ENCODE measurements at places on chromosomes 16 and 17.

DNA sequence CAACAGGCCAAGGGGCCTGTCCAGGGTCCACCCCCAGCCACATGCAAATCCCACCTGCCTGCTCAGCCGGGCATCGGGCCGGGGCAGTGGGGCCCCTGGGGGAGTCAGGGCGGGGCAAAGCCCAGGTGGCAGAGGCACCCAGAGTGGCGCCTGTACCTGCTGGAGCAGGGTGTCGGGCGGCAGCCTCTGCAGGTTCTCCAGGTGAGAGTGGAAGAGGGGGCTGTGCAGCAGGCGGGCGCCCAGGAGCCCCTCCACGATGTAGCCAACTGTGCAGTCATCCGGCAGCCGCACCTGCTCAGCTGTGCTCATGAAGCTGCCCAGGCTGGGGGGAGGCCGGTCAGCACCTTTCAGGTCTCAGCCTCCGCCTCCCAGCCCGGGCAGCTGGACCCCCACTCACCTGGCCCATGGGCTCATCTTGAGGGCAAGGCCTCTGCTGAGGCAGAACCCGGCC lies 2.1 kb downstream of the RFNG start:
- DNase-seq: no peak

DNA sequence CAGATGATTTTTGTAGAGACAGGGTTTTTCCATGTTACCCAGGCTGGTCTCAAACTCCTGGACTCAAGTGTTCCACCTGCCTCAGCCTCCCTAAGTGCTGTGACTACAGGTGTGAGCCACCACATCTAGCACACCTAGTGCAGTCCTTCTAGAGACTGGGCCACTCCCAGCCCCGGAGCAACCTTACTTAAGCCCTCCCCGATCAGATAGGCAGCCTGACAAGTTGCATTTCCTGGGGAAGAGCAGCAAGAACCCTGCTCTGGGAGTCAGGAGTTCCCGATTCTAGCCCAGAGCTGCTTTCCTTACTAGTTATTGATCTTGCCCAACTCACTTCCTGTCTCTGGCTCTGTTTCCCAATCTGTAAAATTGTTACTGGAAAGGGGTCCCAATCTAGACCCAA lies 7.0 kb upstream of the NAGLU start:
- DNase-seq: no peak

DNA sequence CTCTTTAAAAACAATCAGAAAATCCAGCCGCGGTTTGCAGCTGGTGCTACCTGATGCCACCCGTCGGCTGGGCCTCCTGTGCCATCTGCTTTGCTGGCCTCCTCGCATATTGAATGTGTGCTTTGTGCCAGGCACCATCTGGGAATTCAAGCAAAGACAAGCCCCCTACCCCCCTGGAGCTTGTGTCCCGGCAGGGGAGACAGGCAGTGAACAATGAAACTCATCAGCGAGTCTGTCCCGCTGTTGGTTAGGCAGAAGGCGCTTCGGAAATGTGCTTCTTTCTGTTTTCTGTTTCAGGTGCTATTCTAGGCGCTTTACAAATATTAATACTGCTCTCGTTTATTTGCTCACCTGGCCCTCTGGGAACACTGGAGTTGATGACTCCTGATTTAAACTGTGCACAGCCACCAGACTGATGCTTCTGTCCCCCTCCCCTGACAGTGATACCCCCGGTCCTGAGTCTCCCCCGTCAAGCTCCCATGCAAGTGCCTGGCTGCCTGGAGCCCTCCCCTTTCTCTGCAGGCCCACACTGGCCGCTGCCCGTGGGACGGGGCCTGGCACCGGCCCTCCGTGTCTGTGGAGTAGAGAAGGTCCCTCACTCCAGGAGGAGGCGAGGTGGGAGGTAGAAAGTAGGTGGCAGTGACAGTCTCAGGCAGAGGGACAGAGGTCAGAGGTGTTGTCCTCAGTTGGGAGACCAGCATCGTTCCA lies 126.1 kb upstream of the PLCG2 start:
- no peak for DNase-seq

- no peak for DNase-seq
Measured at GRCh38 chr17:58097384-58098088, 14.3 kb downstream of the DYNLL2 start.

- no peak for DNase-seq
Measured at GRCh38 chr16:78985716-78986605, 614.6 kb downstream of the MAF start.

DNA sequence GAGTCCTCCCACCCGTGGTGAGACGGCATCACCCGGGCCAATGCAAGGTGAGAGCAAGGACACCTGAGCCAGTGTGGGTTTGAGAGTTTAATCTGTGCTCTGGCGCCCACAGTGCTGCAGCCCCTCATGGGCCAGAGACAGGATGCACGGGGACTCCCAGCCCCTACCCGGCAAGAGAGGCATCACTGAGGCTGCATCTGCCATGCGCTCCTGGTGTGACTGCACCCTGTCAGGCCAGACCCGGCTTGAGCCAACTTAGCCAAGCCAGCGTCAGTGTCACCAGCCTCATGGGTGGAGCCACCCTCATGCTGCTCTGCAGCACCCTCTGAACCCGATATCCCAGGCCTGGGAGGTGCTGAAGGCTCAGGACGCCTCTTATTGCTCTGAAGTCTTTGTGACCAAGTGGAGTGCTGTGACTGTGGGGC lies 1.3 kb upstream of the BRICD5 start:
- DNase-seq: no peak

- DNase-seq: no peak
Measured at GRCh38 chr17:35709874-35710273, 21.6 kb upstream of the RASL10B start.

DNA sequence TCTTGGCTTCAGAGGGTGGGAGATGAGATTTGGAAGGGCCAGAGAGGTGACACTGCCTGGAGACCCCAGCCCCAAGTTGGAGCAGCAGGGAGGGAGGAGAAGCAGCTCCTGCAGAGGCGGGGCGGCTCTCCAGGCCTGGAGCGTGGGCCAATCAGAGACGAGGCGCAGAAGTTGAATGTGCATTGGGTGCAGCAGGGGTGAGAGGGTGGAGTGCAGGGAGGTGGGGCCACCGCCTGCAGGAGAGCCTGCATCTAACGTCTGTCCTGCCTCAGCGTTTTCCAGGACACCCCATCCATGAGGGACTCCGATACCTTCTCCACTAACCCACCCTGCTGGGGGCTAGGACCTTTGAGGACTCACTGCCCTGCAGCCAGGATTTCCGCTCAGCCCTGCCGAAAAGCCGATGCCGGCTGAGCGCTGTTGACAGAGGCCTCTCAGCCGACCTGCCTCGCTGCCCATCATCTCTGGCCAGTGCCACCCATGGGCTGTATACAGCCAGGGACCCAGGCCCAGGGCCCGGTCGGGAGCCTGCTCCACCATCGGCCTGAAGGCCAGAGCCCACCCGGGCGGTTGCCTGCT lies 146.2 kb downstream of the ENGASE start:
- no peak for DNase-seq

DNA sequence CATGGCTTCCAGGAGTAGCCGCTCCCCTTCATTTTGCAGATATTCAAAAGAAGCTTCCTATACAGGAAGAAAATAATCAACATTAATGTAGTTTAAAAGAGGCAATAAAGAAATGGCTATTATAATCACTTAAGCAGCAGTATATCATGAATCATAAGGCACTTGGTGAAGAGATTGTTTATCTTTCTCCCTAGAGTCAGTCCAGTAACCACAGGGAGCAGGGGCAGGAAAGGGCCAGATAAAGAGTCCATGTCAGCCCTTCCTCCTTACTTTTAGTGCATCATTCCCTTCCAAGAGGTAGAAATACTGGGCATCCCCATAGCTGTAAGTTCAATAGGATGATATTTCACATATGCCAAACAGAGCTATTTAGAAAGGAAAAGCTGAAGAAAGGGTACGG lies 184.6 kb upstream of the C17orf78 start:
- DNase-seq: no peak

DNA sequence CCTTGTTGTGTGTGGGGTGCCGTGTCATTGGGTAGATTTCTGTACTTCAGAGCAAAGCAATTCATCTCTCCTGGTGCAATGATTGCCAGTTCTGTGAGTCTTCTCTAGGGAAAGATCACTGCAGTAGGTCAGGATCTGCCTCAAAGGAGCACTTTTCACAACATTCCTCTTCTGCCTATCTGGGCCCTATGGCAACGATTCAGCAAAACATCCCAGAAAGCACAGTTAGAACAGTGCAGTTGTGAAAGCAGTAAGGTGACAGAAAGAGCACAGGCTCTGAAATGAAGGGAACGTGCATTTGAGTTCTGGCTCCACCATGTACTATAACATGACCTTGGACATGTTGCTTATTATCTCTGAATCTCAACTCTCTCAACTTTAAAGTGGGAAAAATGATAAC lies 178.5 kb upstream of the N4BP1 start:
- DNase-seq: no peak

DNA sequence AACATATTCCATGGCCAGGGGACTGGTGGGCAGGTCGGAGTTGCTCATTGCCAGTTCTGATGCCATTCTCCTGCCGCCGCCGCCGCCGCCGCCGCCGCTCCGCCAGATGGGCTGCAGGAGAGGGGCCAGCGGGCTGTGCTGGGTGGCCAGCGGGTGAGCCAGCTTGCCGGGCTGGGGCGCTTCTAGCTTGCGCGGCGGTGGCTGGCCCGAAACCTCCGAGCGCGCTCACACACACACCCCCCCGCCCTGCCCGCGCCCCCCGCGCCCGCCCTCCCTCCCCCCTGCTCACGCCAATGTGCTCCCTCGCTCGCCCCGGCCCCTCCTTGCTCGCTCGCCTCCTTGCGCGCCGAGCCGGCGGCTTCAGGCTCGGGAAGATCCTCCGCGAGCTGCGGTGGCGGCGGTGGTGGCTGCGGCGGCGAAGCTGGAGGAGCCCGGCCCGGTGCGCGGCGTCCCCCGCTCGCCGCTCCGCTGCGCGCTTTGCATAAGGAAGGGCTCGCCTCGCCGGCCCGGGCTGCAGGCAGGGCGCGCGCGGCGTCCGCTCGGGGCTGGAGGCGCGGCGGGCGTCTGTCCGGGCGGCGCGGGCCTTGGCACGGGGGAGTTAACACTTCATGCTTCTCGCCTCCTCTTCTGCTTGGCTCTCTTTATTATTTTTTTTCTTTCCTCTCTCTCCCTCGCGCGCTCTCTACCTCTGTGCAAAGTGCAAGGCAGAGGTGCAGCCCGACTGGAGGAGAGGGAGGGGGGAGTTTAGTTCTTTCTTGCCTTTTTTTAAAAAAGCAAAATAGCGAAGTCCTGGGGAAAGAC lies 500 bp downstream of the MAF start:
- DNase-seq: no peak

- no peak for DNase-seq
Measured at GRCh38 chr17:51647067-51647466, 386.7 kb downstream of the UTP18 start.

- DNase-seq: no peak
Measured at GRCh38 chr17:65514541-65514940, 46.9 kb downstream of the AXIN2 start.

DNA sequence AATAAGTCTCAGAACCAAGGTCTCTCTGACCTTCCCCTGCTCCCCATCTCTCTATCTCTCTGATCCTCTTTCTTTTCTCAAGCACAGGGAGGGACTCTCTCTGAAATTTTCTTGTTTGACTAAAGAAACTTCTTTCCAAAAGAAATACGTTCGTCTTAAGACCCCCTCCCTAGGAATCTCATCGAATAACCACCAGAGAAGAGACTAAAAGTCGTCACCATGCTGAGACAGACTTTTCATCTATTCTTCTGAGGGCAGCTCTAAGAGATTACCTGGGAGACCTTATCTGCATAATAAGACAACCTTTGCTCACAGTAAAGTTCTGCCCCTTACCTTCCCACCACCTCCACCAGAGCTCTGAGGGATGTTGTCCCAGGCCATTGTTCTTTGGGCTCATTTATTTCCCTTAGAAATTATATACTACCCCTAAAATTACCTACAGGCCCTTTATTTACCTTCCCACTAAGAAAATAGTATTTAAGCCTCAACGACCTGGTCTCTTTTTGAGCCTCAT lies 133.7 kb upstream of the EEF2KMT start:
- DNase-seq: no peak

- no peak for DNase-seq
Measured at GRCh38 chr17:32943647-32944191, 15.8 kb downstream of the TMEM98 start.

Data from NAMALWA (cell line).